Breast epithelium (tissue), 4 donors: ENCODE measurements at places on chromosomes 3 and 15. TPM values are rescaled to one million over a fixed set of nuclear protein-coding genes. Genes with fewer than 3 reads are reported as not detected.

ST3GAL6 gene
- total RNA-seq, result 52.6 TPM

CLRN1 gene
- not detected for total RNA-seq

PCOLCE2 gene
- 178 TPM for total RNA-seq

DUOX1 gene
- total RNA-seq, result 1.6 TPM

NGRN gene
- 99.1 TPM for total RNA-seq

ZIC4 gene
- total RNA-seq, result under 0.01 TPM

RHCG gene
- total RNA-seq, result 0.16 TPM

ZNF860 gene
- total RNA-seq, result 3.3 TPM

PRR20G gene
- not detected for total RNA-seq

RBPMS2 gene
- total RNA-seq, result 0.66 TPM

DNA sequence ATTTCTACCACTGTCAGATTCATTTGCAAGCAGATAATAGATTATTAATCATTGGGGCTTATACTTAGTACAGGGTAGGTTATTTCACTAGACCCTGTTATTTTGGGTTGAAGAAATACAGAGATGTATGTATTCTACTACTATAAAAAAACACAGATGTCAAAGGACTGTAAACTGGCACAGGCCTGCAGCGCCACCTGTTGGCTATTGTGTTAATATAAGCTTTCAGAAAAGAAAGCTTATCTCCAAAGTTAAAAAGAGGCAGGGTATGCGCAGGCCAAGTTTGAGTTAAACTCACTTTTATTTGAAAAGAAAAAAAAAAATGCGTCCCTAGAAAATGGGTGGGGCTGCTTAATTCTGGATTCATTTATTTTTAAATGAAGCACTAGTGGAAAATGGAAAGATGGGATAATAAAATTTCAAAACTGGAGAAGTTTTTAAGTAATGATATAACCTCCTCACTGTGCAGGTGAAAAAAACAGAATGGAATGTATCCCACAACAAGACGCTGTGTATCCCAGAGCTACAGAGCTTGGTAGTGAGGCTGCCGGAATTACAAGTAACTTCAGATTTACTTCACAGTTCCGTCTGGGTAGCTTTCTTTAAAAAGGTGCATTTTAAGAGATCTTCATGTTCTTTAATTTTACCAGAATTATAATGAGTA is 407.2 kb upstream of the TGFBR2 start:
- peak; percentile 22 for DNase-seq

DNA sequence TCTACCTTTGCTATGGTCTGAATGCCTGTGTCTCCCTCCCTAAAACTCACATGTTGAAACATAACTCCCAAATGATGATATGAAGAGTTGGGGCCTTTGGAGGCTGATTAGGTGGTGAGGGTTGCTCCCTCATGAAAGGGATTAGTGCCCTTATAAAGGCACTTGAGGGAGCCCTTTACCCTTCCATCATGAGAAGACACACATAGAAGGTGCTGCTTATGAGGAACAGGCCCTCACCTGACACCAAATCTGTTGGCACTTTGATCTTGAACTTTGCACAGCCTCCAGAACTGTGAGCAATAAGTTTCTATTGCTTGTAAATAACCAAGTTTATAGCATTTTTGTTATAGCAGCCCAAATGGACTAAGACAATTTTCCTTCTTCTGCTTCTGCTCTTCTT is 76.2 kb upstream of the ADAMTS9 start:
- DNase-seq, result no peak

- no peak for DNase-seq
Observed at GRCh38 chr3:37237252-37237651, 62.9 kb upstream of the LRRFIP2 start.

- DNase-seq, result no peak
Observed at GRCh38 chr15:28904541-28905315, 19.0 kb downstream of the APBA2 start.

GRCh38 chr3:133944641-133945380 is 49.1 kb upstream of the RAB6B start:
- no peak for DNase-seq

DNA sequence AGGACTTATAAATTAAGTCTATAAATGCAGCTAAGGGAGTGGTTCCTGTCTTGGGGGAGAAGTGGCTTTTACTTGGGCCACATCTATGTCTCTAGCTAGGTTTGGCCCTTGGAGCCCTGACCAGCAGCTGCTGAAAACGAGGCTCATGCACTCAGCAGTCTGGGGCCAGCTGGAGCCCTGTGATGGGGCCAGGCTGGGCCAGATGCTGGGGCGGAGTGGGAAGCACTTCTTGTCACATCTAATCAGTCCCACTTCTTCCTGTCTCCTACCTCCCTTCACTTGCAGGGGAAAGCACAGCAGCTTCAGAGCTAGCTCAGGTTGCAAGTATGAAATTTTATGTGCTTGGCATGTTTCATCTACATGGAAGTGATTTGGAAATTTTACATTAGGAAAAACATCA is 209.9 kb upstream of the ROPN1 start:
- DNase-seq, result no peak

- DNase-seq, result no peak
Observed at GRCh38 chr3:78858174-78858573, 909.6 kb downstream of the ROBO1 start.

DNA sequence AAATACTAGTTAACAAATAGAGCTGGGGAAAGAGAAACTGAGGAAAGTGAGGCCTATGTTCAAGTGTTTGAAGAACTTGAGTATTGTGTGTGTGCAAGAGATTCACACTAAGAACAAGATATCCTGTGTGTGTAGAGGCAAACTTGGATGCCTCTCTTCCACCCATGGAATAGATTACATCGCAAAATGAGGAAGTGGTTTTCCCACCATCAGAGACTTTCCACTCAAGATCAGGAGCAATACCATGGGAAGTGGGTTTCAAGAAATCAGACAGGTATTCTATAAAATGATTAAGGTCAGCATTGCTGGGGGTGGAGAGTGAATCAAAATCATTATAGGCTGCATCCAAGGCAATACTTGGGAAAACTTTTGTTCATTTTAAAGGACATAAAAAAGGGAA is 308.0 kb downstream of the FGF12 start:
- no peak for DNase-seq

DNA sequence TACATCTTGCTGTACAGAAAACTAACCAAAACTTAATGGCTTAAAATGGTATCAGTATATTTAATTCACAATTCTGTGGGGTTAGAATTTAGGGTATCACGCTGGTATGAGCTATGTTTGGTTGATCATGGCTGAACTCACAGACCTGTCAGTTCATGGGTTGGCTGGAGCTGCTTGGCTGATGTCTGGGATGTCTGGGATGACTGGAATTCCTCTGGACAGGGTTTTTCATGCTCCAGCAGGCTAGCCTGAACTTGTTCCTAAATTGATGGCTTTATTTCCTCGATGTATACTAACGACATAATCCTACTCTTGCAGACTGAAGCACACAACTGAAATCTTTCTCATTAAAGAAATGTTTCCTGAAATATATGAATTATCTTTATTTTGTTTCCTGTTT is 338.9 kb upstream of the GBE1 start:
- DNase-seq, result peak; percentile 23

DNA sequence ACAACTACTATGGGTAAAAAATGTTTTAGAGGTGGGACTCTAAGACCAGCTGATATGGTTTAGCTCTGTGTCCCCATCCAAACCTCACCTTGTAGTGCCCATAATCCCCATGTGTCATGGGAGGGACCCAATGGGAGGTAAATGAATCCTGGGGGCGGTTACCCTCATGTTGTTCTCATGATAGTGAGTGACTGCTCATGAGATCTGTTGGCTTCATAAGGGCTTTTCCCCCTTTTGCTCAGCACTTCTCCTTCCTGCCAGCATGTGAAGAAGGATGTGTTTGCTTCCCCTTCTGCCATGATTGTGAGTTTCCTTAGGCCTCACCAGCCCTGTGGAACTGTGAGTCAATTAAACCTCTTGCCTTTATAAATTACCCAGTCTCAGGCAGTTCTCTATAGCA is 45.7 kb downstream of the FAM98B start:
- DNase-seq, result no peak

DNA sequence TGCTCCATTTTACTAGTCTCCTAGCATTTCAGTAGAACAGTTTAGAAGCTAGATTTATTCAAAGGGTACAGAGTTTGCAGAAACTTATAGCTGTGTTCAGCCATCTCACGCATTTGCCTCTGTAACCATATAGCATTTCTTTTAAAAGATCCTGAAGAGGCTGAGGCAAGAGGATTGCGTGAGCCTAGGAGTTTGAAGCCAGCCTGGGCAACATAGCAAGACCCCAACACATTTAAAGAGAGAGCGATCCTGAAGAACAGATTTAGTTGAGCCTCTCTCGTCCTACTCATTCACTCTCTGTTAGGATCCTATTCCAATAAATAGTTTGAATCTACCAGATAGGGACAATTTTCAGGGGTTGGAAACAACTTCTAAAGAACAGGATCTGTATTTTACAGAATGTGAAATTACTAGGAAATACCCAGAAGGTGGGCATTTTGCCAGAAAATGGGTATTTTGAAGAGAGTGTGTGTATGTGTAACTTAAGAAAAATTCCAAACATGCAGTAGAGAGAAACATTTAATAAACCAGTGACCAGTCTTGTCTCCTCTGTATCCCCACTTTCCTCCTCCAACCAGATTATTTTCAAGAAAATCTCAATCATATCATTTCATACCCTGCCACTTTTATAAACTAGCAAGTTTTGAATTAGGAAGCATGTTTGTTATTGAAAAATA is 4.5 kb downstream of the EIF3J start:
- DNase-seq, result no peak

DNA sequence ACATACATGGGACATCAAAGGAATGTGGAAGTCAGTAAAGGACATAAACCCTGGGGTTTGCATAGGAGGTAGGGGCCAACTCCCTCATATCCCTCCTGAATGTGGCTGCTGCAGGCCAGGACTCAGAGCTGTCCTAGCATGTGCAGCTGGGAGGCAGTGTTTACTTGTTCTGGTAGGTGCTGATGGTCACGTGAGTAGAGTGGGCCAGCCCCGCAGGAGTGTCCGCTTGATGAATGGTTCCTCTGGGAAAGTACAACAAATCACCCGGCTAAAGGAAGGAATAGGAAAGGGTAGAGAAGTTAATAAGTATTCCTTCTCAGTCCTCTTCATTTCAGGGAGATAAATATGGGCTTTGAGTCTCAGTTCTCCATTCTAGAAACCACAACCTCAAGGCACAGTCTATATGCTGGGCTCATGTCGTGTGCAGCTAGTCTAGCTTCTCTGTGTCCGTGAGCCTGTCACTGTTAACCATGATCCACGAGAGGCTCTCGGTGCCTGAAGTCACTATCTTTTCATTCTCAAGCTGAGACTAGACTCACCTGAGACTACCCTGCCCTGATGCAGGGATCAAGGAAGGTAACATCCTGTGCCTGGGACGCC is 17.9 kb downstream of the RIOX2 start:
- DNase-seq, result no peak

- no peak for DNase-seq
Observed at GRCh38 chr3:71517271-71517791, 66.2 kb downstream of the FOXP1 start.

- no peak for DNase-seq
Observed at GRCh38 chr3:108407886-108408285, 102.5 kb downstream of the MYH15 start.

DNA sequence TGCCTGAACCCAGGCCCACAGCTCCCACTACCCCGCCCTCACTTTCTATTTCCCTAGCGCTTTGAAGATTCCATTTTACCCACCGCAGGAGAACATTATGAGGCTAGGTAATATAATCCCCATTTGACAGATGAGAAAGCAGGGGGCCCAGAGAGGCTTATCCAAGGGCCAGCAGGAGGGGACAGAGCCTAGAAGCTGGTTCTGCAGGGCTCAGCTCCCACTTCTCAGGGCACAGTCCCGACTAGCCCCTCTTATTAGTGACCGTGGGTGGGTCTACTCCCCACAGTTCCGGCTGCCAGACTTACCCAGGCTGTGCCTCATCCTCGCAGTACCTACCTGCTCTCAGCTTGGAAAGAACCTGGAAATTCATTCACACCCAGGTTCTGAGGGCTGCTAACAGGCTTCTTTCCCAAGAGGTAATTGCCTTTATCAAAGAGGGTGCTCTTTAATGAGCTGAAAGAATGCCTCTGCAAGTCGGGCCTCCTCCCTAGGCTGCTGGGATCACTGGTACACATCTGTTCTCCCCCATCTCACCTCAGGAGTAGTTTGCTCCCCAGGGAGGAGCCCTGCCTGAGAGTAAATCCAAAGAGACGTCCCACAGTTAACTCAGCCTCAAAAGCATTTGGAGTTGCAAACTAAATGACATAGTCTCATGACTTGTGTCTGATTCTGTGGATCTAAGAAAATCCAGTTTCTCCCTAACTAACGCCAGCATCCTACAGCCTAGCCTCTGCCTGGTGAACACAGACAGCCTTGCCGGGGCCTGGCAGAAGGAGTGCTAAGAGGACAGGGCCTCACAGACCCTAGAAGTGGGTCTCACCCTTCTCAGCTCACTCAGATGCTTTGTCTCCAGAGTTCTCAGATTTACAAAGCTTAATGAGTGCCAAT is 125.0 kb downstream of the CHSY1 start:
- no peak for DNase-seq
